Activated CD4-positive, alpha-beta T cell treated with anti-CD3 and anti-CD28 coated beads for 36 hours (primary cell): ENCODE measurements at places on chromosomes 6 and 20. TPM values are rescaled to one million over a fixed set of nuclear protein-coding genes. Genes with fewer than 3 reads are reported as not detected.
A peak's percentile ranks its signal among the peaks of the same experiment; 100 is the strongest.

- no peak for DNase-seq
- peaks cover 2% of the 10 kb centered on the region for H3K4me1 ChIP-seq
- no peaks in the 10 kb centered on the region for H3K36me3 ChIP-seq
- peaks cover 2% of the 10 kb centered on the region for H3K27me3 ChIP-seq
- no peak overlapping the region for H3K4me3 ChIP-seq
- no peak overlapping the region for H3K27ac ChIP-seq
These were observed 8.9 kb downstream of the TIAM2 start for GRCh38 chr6:155004017-155004416.

DACT2 gene
- total RNA-seq, result 0.50 TPM

GRCh38 chr6:70221025-70221714 lies 81.7 kb downstream of the COL9A1 start:
- no peaks in the 10 kb centered on the region for H3K36me3 ChIP-seq
- H3K27me3 ChIP-seq, result peaks cover 5% of the 10 kb centered on the region
- no peak overlapping the region for H3K27ac ChIP-seq
- H3K4me1 ChIP-seq, result no peaks in the 10 kb centered on the region

- H3K4me1 ChIP-seq, result no peaks in the 10 kb centered on the region
- H3K27me3 ChIP-seq, result peaks cover 9% of the 10 kb centered on the region
- no peak overlapping the region for H3K27ac ChIP-seq
- peak; percentile 0 for DNase-seq
- H3K36me3 ChIP-seq, result no peaks in the 10 kb centered on the region
- no peak overlapping the region for H3K4me3 ChIP-seq
These were observed 86.0 kb upstream of the BHLHE23 start for GRCh38 chr20:63092660-63093215.

GRCh38 chr6:83536034-83536646 lies 23.8 kb downstream of the PRSS35 start:
- peak; percentile 69 for DNase-seq
- no peaks in the 10 kb centered on the region for H3K36me3 ChIP-seq
- no peaks in the 10 kb centered on the region for H3K27me3 ChIP-seq
- H3K4me3 ChIP-seq, result no peak overlapping the region
- no peaks in the 10 kb centered on the region for H3K4me1 ChIP-seq

DNA sequence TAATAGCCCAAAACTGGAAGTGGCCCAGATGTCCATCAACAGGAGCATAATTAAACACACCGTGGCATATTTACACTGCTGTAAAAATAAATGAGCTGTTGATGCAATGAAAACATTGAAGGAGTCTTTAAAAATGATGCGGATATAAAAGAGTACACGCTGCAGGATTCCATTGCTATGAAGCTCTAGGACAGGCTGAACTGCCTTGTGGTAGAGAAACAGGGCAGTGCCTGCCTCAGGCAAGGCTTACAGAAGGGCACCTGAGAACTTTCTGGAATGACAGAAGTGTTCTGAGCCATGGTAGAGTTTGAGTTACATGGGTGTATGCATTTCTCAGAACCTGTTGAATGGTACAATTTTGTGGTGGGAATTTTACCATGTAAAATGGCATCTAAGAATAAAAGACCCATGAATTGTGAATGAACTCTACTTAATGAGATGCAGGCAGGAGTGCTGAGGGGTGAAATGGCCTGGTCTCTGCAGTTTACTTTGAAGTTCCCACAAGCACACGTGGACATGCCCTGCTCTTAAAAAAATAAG lies 45.3 kb upstream of the RIN2 start:
- no peak overlapping the region for H3K4me3 ChIP-seq
- no peaks in the 10 kb centered on the region for H3K4me1 ChIP-seq
- no peak for DNase-seq
- H3K36me3 ChIP-seq, result no peaks in the 10 kb centered on the region
- H3K27me3 ChIP-seq, result peaks cover 4% of the 10 kb centered on the region
- no peak overlapping the region for H3K27ac ChIP-seq

SCGN gene
- total RNA-seq, result not detected

GRCh38 chr6:153214436-153214835 lies 83.4 kb upstream of the RGS17 start:
- no peak overlapping the region for H3K27ac ChIP-seq
- H3K36me3 ChIP-seq, result no peaks in the 10 kb centered on the region
- peaks cover 4% of the 10 kb centered on the region for H3K4me1 ChIP-seq
- H3K4me3 ChIP-seq, result no peak overlapping the region
- no peaks in the 10 kb centered on the region for H3K27me3 ChIP-seq

- H3K4me3 ChIP-seq, result no peak overlapping the region
- no peaks in the 10 kb centered on the region for H3K36me3 ChIP-seq
- no peak overlapping the region for H3K27ac ChIP-seq
- no peaks in the 10 kb centered on the region for H3K27me3 ChIP-seq
These were observed 74.5 kb downstream of the ALDH8A1 start for GRCh38 chr6:134875367-134875766.

GRCh38 chr6:16762550-16763477 lies 1.6 kb upstream of the ATXN1 start:
- DNase-seq, result peak; percentile 73
- H3K4me3 ChIP-seq, result peak overlapping the region; percentile 91
- no peaks in the 10 kb centered on the region for H3K27me3 ChIP-seq
- H3K4me1 ChIP-seq, result peaks cover 57% of the 10 kb centered on the region
- H3K36me3 ChIP-seq, result peaks cover 6% of the 10 kb centered on the region

PPP1R16B gene
- 84.0 TPM for total RNA-seq

DNA sequence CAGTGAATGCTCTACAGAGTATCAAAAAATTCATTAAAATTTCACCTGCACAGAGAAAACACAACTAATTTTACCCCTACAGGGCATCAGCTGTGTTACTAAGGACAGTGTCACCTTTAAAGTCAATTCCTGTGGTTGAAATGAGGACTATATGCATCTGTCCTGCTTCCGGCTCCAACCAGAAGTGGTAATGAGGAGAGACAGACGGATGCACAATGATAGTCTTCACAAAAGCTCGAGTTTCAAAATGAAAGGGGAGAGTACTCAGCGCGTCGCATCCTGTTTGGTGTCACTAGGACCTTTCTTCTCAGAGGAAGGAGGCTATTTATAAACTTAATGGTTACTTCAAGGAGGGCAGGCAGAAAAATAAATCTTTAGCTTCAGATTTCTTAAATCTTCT lies 86.5 kb downstream of the LYRM4 start:
- peak overlapping the region; percentile 93 for H3K27ac ChIP-seq
- peak; percentile 79 for DNase-seq
- no peaks in the 10 kb centered on the region for H3K27me3 ChIP-seq
- peak overlapping the region; percentile 57 for H3K4me3 ChIP-seq
- peaks cover 54% of the 10 kb centered on the region for H3K4me1 ChIP-seq
- peaks cover 2% of the 10 kb centered on the region for H3K36me3 ChIP-seq

- no peak overlapping the region for H3K27ac ChIP-seq
- H3K27me3 ChIP-seq, result peaks cover 19% of the 10 kb centered on the region
- no peaks in the 10 kb centered on the region for H3K36me3 ChIP-seq
- no peak for DNase-seq
- no peak overlapping the region for H3K4me3 ChIP-seq
- H3K4me1 ChIP-seq, result no peaks in the 10 kb centered on the region
These were observed 209.5 kb upstream of the HEY2 start for GRCh38 chr6:125539892-125540291.

SIM1 gene
- not detected for total RNA-seq

GRCh38 chr6:49950415-49950751 lies 13.6 kb downstream of the DEFB114 start:
- DNase-seq, result no peak
- H3K4me1 ChIP-seq, result no peaks in the 10 kb centered on the region

KCNB1 gene
- total RNA-seq, result not detected

SSTR4 gene
- not detected for total RNA-seq

DNA sequence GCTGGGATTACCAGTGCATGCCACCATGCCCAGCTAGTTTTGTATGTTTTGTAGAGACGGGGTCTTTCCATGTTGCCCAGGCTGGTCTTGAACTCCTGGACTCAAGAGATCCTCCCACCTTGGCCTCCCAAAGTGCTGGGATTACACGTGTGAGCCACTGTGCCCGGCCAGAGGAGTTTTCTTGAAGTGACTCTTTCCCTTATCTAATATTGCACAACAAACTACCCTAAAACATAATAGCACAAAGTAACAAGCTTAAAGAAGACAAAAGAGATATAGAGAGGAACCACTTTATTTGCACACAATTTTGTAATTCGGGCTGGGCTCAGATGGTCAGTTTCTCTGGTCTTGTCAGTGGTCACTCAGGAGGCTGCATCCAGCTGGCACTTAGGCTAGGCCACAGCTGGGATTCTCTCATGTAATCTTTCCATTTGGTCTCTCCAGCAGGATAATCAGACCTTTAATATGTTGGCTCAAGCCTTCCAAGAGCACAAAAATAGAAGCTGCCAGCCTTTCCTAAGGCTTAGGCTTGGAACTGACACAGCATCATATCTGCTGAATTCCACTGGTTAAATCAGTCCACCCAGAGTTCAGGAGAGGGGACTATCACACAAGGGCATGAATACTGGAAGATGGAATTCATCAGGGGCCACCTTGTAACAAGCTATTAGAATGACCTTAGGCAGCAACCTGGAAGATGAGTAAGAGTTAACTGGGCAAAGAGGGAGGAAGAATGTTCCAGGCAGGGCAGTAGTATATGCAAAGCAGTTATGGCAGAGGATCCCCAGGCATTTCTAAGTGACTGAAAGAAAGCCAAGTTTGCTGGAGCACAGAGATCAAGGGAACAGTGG lies 56.7 kb upstream of the PNRC1 start:
- no peak for DNase-seq
- H3K4me1 ChIP-seq, result no peaks in the 10 kb centered on the region
- no peaks in the 10 kb centered on the region for H3K27me3 ChIP-seq
- no peaks in the 10 kb centered on the region for H3K36me3 ChIP-seq

EXOC2 gene
- 38.9 TPM for total RNA-seq

GRCh38 chr20:53282217-53282955 lies 310.2 kb downstream of the TSHZ2 start:
- no peaks in the 10 kb centered on the region for H3K4me1 ChIP-seq
- no peak overlapping the region for H3K27ac ChIP-seq
- H3K4me3 ChIP-seq, result no peak overlapping the region
- DNase-seq, result no peak

HLA-G gene
- total RNA-seq, result 0.55 TPM

MYB gene
- total RNA-seq, result 29.2 TPM

GRCh38 chr20:44188752-44189151 lies 1.8 kb upstream of the JPH2 start:
- H3K36me3 ChIP-seq, result no peaks in the 10 kb centered on the region
- peaks cover 4% of the 10 kb centered on the region for H3K4me1 ChIP-seq
- peaks cover 34% of the 10 kb centered on the region for H3K27me3 ChIP-seq
- no peak overlapping the region for H3K4me3 ChIP-seq

FHL5 gene
- total RNA-seq, result not detected

DNA sequence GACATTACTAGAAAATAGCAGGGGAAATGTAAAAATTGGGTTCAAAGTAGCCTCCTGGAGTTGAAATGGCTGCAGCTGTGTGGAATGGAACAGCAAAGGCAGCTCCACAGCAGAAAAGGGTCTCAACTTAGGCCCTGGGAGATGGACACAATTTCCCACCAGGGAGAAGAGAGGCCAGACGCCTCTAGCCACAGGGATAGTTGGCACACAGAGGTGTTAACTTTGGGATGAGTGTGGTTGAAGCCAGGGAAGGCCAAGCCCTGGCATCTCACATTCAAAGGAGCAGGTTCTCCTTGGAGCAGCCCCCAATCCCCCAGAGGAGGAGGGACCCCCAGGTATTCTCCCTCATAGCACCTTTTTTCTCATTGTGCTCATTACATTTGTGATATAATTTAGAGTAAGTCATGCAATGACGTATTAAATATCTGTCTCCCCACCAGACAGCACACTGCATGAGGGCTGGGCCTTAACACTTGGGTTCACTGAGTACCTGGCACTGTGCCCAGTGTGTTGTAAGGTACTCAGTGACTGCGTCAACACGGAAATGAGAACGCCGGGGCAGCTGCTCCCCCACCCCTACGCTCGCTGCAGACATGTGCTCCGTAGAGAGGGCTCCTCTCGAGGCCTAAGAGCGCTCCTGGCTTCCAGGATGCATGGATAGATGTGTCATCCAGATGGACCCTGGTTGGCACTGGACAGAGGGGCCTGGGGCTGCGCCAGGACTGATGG lies 76.0 kb upstream of the CD93 start:
- no peaks in the 10 kb centered on the region for H3K36me3 ChIP-seq
- H3K4me3 ChIP-seq, result no peak overlapping the region
- H3K27ac ChIP-seq, result no peak overlapping the region

FNDC1 gene
- total RNA-seq, result not detected

GRCh38 chr20:51428401-51429143 lies 113.9 kb downstream of the NFATC2 start:
- H3K27ac ChIP-seq, result no peak overlapping the region
- H3K4me1 ChIP-seq, result peaks cover 74% of the 10 kb centered on the region
- DNase-seq, result no peak
- H3K36me3 ChIP-seq, result peaks cover 65% of the 10 kb centered on the region
- H3K4me3 ChIP-seq, result no peak overlapping the region
- H3K27me3 ChIP-seq, result no peaks in the 10 kb centered on the region

DNA sequence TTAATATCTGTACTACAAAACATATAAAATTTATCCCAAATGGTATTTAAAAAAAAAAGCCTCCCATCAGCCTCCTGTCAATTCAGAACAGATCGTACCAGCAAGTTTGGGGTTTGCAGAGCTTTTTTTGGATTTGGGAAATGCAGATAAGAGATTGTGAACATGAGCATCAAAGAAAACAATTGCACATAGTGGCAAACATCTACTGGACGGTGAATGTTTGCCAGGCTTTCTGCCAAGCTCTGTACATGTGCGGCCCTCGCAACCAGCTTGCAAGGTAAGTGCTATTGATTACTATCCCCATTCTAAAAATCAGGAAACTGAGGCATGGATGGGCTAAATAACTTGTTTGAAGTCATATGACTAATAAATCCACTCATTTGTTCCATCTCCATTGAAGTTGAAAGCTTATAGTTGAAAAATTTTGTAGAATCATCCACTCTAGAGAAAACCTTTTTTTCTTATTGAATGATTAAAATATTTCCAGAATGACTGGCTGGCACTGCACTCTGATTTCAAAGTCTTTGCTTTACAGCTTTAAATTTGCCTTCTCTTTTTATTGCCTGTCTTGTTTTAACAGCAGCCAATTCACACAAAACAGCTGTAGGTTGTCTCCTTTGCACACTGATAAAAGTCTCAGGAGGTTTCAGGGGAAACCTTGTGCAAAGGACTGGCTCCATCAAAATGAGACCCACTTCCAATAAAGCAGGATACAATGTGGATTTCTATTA lies 37.4 kb upstream of the SIRT5 start:
- H3K4me3 ChIP-seq, result no peak overlapping the region
- H3K4me1 ChIP-seq, result no peaks in the 10 kb centered on the region
- no peaks in the 10 kb centered on the region for H3K36me3 ChIP-seq
- no peak for DNase-seq

- H3K27me3 ChIP-seq, result no peaks in the 10 kb centered on the region
- H3K4me3 ChIP-seq, result no peak overlapping the region
- no peaks in the 10 kb centered on the region for H3K4me1 ChIP-seq
- H3K27ac ChIP-seq, result no peak overlapping the region
- no peaks in the 10 kb centered on the region for H3K36me3 ChIP-seq
These were observed 68.2 kb downstream of the TBX18 start for GRCh38 chr6:84696166-84696565.
